Suppressor macrophage (primary cell): ENCODE measurements at places on chromosomes 2 and 18.

DNA sequence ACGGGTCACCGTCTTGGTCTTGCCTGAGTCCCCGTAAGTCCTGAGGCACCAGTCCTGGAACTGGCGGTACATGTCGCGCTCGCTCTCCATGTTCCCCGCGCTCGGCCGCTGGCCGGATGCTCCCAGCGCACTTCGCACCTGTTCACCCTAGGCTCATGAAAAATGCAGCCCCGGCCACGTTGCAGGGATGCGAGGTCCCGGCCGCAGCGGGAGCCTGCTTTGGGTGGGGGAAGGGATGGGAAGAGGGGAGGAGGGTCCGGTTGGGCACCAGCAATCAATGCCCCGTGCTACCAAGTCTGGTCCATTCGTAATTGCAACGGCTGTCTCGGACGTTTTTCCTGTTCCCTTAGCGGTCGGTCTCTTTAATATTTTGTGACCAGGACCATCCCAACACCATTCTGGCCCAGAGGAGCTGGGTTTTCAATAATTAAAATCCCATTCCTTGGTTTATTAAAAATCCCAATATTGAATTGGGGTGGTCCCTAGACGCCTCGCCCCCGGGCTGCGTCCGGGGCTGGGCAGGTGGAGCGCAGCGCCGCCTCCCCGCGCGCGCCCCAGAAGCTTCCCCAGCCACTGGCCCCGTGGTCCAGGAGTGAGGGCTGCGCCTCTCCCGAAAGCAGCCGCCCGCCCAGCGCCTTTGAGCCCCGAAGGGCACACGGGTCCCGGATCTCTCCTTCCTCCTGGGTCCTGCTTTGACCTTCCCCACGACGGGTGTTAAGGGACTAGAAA is 1.4 kb downstream of the NOL4 start:
- no peak for DNase-seq

DNA sequence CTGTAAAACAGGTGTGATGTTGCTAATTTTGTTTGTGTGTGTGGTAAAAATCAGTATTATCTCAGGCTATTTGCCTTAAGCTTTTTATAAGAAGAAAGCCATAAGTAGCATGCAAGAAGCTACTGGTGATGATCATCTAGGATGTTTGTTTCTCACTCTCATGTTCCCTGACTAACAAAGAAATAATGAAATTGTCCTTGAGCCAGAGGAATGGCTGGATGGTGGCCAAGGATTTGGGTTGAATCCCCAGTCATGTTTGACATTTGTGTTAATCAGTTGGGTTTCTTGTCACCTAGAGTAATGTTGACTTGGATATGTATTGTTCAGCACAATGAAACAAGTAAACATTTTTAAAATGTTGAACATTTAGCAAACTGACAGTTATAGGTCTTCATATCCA is 496.8 kb upstream of the ZEB2 start:
- DNase-seq = no peak

- DNase-seq = no peak
Measured at GRCh38 chr2:178825183-178825582, 18.0 kb upstream of the TTN start.

- DNase-seq = no peak
Measured at GRCh38 chr2:19933351-19933981, 31.7 kb upstream of the TTC32 start.

DNA sequence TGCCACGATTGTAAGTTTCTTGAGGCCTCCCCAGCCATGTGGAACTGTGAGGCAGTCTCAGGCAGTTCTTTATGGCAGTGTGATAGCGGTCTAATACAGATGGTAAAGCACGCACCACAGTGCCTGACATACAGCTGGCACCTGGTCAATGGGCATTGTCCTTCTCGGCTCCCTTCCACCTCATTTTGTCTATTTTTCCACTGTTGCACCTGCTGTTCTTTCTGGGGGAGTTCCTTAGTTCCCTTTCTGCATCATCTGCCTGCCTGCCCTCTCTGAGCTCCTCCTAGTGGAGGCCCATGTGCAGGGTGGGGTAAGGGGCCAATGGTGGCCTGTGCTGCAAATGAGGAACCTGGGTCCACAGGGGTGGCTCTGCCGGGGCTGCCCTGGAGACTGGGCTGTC is 157.6 kb downstream of the LPIN1 start:
- DNase-seq = peak; percentile 41
